ENCODE measurements at places on chromosomes 16 and 17. TPM values are rescaled to one million over a fixed set of nuclear protein-coding genes. Genes with fewer than 3 reads are reported as not detected.

Gene KRT9
- polyA plus RNA-seq = not detected

Gene CHAD
- 5.4 TPM for polyA plus RNA-seq

DNA sequence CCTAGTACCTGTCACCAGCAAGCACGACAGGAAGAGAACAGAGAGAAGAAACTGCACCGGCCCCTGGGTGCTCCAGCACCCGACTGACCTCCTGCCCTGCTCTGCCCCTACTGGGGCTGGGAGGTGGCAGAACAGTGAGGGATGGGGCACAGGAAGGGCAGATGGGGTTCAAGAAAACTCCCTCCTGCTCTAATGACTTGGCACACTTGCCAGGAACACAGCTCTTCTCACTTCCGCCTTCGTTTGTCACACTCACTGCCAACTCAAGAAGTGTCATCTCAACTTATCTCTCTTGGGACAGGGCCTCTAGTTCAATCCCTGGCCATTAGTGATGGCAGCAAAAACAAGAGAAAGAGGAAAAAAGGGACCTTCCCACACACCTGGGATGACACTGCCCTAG is 42.7 kb upstream of the ICAM2 start:
- DNase-seq = no peak

DNA sequence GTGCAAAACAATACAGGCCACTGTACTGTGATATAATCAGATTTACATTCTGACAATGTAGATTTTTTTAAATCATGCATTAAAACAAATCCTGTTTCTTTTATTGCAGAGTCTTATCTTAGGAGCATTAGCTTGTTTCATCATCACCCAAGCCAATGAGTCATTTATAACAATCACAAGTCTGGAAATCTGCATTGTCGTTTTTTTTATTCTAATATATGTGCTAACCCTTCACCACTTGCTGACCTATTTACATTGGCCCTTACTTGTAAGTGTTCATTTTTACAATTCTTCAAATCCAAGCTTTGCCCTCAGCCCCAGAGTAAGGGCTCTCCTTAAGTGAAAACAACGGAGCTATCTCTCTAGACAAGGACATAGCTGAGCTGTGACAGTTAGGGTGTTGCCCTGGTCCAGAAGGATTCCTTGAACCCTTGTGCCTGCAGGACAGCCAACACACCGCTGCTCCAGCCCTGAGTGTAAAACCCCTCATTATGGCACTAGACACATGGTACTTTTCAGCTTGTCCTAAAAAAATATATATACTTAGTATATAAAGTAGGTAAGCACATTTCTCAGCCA is 3.7 kb downstream of the CMTM1 start:
- no peak for DNase-seq

GRCh38 chr17:45990886-45991285 is 8.2 kb upstream of the STH start:
- DNase-seq = no peak

Gene KIF2B
- polyA plus RNA-seq = not detected

- DNase-seq = no peak
Measured at GRCh38 chr17:29711588-29712385, 89.1 kb upstream of the CORO6 start.

Gene ARL5C
- 0.50 TPM for polyA plus RNA-seq

GRCh38 chr17:45227926-45228762 is 6.5 kb downstream of the FMNL1 start:
- DNase-seq = no peak

Gene DNAAF8
- polyA plus RNA-seq = 2.1 TPM

DNA sequence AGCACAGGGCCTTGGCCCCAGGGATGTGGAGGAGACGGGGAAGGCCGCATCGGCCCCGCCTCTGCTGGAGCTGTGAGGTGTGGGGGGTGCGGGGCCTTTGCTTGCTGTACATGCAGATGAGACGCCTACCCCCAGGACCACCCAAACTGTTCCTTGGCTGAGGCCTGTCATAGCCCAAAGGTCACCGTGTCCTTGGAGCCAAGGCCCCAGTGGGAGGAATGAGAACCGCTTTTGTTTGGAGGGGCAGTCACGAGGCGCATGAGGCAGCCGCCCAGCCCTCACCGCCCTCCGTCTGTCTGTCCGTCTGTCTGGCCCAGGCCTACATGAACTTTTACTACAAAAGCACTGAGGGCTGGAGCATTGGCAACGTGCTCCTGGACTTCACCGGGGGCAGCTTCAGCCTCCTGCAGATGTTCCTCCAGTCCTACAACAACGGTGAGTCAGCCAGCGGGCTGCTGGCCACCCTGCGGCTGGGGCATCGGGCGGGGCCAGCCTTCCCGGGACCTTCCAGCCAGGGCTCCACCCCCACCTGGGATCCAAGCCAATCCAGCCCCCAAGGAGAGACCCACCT is 8.8 kb downstream of the TAX1BP3 start:
- no peak for DNase-seq

Gene KRTAP2-2
- not detected for polyA plus RNA-seq

GRCh38 chr17:66684731-66685130 is 150.2 kb upstream of the CACNG5 start:
- DNase-seq = no peak
